Hematopoietic multipotent progenitor cell treated with erythropoietin and hydrocortisone succinate and interleukin-3 and kit ligand, for 4 days (in vitro differentiated cells): ENCODE measurements at places on chromosomes 6 and 20.

- no peak for DNase-seq
Measured at GRCh38 chr20:57312138-57312537, 17.5 kb upstream of the SPO11 start.

DNA sequence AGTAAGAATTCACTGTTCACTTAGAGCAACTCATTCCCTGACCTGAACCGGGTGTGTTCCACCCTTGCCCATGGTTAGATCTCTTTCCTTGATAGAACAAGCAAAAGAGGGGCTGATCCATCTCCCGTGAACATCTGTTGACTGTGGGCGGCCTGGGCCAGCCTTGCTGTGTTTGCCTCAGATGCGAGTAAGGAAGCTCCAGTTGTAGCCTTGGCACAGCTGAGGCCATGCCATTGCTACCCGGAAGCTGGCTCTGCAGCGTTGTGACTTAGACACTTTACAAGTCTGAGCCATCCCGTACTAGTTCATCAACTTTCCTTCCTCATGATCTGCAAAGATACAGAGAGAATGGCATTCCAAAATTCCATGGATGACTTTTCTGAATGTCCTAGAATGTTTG lies 139.0 kb downstream of the MAP3K4 start:
- peak; percentile 49 for DNase-seq

GRCh38 chr20:46144432-46145025 lies 26.4 kb downstream of the CD40 start:
- peak; percentile 29 for DNase-seq

GRCh38 chr20:49811825-49812506 lies 662 bp upstream of the SLC9A8 start:
- DNase-seq, result no peak

DNA sequence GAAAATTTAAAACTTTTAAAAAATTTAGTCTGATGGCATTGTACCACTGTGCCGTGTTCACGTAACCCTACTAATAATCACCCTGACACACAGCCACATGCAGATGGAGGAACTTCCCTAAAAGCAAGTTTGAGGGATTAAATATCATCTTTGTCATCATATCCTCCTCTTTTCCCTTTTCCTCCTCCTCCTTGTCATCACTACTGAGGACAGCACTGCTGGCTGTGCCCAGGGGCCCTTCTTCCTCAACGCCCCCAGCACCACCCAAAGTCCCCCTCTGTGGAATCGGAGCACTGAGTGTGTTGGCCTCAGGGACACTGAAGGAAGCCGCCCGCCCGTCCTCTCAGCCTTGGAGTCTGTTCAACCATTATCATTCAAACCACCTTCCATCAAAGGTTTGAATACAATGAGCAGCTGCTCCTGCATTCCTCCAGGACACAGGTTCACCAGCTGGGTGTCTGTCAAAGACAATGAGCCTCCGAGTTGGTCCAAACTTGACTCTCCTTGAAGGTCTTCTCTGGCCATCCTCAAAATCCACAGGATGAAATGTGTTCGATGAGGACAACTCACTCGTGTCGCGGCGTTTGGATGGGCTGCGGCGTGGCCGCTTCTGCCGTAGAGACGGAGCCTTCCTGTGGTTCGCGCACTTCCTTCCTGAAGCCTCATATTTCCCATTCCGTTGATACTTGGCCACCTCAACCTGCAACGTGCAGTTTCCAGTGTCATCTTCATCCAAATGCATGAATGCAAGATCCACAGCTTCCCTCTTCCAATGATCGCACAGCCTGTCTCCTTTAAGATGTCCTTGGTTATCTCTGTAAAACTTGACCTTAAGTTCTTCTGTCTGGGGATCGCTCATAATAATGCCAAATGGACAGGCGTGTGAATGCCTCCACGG lies 23.3 kb downstream of the NQO2 start:
- DNase-seq, result peak; percentile 65

DNA sequence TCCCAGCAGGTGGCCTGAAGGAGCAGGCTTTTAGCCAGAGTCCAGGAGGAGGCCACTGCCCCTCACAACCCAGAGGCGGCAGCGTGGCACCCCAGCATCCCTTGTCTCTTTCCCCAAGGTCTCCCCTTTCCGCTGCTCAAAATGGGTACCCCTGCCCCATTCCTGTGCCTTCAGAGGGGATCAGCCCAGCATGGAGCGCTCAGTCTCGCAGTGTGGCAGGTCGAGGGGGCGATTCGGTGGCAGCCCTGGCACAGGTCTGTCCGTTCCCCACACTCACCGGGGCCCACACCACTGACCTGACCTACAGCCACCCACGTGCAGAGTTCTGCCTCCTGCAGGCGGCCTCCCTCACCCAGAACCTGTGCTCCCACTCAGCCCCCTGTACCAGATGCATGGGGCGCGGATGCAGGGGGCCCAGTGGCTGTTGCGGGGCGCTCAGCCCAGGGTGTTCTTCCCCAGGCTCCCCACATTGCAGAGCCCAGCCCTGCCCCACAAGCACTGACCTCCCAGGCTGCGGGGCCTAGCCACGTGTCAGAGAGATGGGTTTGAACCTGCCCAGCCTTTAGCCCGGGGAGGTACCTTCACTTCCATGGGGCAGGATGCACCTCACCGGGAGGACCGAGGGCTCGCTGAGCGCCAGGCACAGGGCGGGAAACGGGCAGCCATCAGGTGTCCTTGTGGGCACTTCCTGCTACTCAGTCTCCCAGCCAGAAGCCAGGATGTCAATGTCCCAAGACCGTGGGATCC lies 41.8 kb downstream of the DSTN start:
- peak; percentile 53 for DNase-seq
